CD8-positive, alpha-beta memory T cell (primary cell): ENCODE measurements at places on chromosomes 1 and 21.

DNA sequence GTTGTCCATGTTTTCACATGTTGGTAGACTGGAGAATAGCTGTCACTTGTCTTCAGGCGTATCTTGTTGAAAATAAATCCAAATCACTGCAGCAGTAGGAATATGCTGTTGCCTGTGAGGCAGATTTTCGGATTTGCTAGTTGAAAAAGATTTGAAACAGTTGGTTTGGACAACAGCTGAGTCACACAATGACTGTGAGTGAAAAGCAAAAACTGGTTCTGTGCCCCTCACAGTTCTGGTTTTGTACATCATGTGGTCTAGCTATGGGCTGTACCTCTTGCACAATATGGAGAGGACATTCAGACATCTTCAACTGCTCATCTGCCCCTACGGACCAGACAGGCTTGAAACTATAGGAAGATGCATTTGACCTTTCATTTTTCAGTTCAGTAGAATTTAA lies 1.8 kb downstream of the ARF1 start:
- no peak for DNase-seq

DNA sequence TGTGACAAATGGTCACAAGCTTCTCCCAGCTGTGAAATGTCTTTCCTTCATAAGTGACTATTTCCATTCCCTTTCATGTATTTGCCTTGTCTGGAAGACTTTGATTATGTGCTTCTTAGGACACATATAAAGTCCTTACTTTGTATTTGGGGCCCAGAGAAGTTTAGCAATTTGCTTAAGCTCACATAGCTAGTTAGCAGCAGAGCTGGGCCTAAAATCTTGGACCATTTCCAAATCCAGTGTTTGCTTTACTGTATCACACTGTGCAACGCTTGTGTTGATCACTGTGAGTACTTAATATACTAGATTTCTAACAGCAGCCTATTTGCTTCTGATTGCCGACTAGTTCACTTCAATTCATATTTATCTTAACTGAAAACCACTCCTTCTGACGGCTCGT lies 2.2 kb upstream of the KCNA3 start:
- DNase-seq, result no peak

DNA sequence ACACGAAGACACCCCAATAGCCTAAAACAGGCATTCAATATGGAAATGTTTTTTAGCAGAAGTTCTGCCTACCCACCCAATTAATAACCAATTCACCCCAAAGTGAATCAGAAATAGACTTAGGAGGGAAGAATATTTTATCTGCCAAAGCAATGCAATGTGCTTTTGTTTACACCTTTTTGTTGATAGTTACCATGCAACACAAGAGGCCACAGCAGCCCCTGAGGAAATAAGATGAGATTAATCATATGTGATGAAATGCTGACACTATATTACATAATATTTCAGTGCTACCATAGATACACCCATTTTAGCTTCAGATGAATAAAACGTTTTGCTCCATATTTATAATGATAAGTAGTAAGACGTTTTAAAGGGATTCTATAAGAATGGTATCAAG lies 60.9 kb upstream of the RGS2 start:
- DNase-seq, result no peak

DNA sequence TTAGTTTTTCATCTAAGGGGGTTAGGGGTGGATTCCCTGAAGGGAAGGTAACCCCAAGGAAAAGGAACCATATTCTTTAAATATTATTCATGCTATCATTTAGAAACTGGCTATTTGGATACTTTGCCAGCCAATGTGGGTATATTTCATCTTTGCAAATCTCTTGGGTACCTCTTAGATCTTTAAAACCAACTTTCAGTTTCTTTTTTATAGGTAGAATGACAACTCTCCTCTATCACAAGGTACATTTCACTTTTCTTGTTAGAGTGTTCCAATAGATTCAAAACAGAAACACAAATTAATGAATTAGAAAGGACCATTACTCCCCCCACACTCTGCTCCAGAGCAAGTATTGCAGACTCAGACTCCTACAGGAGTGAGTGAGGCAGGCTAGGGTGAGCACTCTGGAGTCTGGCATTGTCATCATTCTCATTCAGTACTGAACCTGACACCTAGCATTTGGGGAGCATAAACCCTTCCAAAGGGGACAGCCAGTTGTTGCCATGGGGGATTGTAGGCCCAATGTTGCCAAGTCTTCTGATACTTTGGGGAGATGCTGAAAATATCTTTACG lies 43.0 kb downstream of the MACO1 start:
- DNase-seq, result no peak
